ENCODE measurements at places on chromosomes 1 and 21.

- no peak for DNase-seq
Observed at GRCh38 chr1:64956010-64956640, 10.2 kb downstream of the JAK1 start.

- DNase-seq, result no peak
Observed at GRCh38 chr1:240090014-240090413, 1.7 kb upstream of the FMN2 start.

- DNase-seq, result no peak
Observed at GRCh38 chr1:93816970-93817678, 61.9 kb downstream of the DNTTIP2 start.

- no peak for DNase-seq
Observed at GRCh38 chr1:222653178-222653827, 35.4 kb downstream of the MIA3 start.

DNA sequence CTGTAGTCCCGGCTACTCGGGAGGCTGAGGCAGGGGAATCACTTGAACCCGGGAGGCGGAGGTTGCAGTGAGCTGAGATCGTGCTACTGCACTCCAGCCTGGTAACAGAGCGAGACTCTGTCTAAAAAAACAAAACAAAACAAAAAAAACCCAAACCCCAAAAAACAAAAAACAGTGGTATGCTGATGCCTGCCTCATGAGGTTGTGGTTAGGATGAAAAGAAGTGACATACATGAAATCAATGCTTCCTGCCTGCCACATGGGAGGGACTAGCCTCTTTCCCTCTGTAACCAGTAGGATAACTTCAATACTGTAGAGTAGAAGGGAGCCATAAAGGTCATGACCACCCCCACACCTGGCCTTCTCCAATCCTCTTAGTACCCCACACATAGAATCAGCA lies 55.2 kb downstream of the TENT5C start:
- DNase-seq, result no peak

DNA sequence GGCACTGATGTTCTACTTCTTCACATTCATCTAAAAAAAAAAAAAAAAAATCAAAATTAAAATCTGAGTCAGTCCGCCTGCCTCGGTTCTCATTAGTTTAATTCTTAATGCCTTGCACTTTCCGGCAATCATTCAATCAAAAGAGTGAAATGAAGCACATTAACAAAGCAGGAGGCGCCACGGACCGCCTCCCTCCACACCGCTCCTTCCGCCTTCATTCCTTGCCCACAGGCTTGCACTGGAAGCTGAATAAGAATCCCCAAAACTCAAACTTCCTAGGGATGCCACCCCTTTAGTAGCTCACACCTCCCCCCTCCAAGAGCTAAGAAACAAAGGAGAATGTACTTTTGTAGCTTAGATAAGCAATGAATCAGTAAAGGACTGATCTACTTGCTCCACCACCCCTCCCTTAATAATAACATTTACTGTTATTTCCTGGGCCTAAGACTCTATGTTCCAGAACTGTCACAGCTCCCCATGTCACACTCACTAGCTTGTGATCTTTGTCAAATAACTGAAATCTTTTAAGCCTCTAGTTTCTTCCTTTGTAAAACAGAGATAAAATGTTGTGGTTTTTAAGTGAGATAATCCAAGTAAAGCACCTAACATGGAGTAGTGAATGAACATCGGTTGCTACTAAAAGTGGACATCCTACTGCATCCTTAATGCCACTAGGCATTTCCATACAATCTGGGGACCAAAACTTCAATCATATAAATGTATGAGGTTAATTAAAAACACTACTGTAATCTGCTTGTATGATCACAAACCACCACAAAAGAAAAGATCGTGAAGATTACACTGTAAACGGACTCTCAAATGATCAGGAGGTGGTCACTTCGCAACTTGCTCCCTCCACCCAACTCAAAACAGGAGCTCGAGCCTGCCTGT lies 27.4 kb downstream of the LGALS8 start:
- DNase-seq, result no peak

- no peak for DNase-seq
Observed at GRCh38 chr1:221923929-221924598, 182.2 kb upstream of the DUSP10 start.

- no peak for DNase-seq
Observed at GRCh38 chr1:206526064-206526911, 19.0 kb downstream of the RASSF5 start.

- no peak for DNase-seq
Observed at GRCh38 chr1:174775621-174776020, 224.1 kb upstream of the CACYBP start.

DNA sequence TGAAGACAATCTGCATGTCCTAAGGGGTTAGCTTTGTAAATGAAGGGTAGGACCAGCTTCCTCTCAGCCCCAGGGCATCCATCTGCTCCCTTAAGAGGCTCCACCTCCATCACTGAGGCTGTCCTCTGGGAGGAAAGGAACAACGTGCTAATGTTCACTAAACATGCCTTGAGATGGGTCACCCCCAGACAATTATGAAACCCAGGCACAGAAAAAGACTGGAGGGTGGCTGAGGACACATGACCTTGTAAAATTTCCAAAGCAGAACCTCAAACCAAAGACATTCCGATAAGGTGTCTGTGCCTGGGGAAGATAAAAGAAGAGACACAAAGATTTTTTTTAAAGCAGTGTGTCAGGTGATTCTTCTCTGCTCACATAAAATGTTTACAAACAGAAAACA lies 37.6 kb upstream of the ZNF124 start:
- DNase-seq, result no peak

DNA sequence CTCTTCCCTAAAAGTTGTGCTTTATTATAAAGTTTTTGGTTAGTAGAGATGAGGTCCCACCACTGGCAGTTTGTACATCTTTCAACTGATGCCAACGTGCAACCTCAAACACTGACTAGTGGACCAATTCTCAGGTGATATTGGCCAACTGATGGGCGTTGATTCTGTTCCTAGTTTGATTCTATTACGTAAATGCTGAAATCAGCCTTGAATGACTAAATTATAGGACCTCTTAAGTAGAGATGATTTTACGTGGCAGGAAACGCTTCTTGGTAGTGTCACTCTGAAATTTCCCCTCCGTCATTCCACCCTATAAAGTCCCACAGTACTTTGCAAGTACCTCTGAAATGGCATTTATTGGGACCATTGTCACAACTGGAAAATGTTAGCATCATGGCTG lies 8.8 kb upstream of the FNDC7 start:
- DNase-seq, result no peak

DNA sequence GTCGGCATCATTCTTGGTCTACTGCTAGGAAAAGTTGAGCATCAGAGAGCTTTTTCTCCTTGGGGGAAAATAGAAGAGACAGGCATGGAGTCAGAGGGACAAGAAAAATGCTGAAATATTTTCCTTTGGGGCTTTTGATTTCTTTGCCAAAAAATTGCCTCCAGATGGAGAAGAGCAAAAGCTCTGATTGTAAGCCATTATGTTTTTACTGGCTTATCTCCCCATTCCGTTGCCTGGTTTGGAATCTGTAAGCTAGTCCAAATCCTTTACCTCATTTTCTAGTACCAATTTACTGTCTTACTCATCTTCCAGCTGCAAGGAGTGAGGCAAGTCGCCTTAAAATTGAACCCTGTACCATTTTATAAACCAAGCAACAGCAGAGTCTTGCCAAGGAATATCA lies 23.3 kb upstream of the NBL1 start:
- DNase-seq, result no peak

- DNase-seq, result no peak
Observed at GRCh38 chr1:75243124-75243523, 108.9 kb downstream of the LHX8 start.

- no peak for DNase-seq
Observed at GRCh38 chr1:101645810-101646209, 350.9 kb downstream of the OLFM3 start.

DNA sequence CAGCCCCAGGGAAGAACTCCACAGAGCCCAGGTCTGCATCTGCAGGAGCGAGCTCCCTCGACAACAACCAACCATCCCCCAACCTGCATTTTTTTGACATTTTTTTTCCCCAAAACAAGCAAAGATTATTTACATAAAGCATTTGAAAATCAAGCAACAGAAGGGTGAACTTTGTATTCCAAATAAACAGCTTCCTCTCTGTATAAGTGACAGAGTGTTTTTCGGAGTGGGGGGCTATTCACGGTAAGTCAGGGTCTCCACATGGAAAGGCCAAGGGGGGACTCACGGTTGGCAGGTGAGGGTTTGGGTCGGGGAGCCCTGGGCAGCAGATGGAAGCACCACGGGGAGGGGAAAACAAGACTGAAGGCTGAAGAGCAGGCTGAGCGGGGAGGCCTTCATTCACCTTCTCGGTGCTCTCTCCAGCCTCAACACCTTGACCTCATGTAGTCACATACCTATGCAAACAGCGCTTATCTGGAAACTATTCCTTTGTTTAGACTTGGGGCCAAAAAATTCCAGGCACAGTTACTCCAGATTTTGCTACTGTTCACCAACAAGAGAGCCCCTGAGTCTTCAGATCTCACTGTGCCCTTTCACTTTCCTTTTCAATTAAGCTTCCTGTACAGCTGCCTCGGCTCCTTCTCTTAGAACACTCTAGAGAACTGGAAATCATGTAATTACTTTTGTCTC lies 27.6 kb downstream of the C2CD2 start:
- no peak for DNase-seq

DNA sequence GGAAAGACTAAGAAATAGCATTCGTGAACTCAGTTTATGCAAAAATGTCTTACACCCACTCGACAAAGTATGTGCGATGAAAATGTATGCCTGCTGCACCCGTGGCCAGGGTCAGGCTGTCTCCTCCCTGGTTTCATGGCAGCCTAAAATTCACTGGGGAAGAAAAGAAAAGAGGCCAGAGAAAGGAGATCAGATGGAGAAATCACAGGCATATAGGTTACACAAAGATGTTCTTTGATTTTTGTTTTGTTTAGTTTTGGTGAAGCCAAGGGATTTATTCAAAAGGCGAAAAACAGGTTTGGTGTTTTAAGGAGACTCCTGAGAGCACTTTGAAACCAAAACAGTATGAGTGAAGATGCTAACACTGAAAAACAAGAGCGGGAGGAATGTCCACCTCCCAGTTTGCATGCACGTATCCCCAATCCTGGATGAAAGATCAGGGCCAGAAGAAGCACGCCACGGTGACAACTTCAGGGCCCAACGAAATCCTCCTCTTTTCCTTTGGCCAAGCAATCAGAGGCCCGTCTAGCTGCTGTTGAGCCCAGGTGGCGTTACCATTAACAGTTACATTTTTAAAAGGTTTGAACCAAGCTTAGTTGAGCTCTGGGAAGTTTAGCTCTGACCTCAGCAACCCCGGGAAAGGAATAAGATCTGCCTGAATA lies 992 bp upstream of the SSX2IP start:
- DNase-seq, result no peak

- no peak for DNase-seq
Observed at GRCh38 chr21:16536643-16537434, 807.1 kb downstream of the USP25 start.

- DNase-seq, result peak; percentile 2
Observed at GRCh38 chr1:84301004-84301784, at the start of gene SAMD13. Gene SAMD13 (plus strand): TSS chr1:84301708. CDS start chr1:84303235, 1,527 bp downstream.

DNA sequence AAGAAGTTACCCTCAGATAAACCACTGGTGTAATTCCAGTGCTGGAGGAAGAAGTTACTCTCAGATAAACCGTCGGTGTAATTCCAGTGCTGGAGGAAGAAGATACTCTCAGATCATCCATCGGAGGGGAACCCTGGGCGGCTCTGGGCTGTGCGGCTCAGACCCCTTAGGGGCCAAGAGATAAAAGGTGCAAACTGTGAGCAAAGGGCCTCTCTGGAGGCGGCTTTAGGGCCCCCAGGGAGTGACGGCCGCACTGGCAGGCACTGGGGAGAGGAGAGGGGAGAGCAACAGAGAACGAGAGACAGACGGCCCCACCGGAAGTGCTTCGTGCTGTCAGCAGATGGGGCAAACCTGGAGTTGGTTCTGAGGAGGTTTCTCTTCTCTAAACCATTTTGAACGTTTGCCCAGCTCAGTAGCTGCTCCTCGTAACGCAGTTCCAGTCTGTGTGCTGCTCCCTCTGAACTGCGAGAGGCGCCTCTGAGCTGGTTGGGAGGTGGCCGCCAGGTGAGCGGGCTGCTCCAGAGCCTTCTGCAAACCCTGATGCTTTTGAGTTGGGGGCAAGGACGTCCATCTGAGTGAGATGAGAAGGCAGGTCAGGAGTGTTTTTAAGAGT lies 62.6 kb upstream of the COL6A1 start:
- DNase-seq, result no peak

DNA sequence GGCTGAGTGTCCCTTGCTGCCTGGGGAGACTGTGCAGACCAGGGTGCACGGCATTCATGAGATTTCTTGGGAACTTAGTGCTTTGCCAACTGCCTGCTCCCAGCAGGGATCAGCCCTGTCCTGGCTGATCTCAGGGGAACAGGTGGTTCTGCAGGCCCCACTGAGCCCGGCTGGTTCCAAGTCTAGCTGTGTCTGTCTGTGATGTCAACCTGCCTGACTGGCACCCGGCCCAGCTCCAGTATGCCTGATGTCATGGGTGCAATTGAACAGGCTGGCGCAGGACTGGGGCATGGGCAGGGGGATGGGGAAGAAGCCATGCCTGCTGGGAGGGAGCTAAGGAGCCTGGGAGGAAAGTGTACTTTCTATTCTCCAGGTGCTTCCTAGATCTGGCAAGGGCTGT lies 227.1 kb downstream of the GRIK3 start:
- DNase-seq, result no peak

- DNase-seq, result no peak
Observed at GRCh38 chr1:154433161-154433764, 28.1 kb downstream of the IL6R start.

- no peak for DNase-seq
Observed at GRCh38 chr1:192766009-192766625, 42.7 kb upstream of the RGS2 start.

DNA sequence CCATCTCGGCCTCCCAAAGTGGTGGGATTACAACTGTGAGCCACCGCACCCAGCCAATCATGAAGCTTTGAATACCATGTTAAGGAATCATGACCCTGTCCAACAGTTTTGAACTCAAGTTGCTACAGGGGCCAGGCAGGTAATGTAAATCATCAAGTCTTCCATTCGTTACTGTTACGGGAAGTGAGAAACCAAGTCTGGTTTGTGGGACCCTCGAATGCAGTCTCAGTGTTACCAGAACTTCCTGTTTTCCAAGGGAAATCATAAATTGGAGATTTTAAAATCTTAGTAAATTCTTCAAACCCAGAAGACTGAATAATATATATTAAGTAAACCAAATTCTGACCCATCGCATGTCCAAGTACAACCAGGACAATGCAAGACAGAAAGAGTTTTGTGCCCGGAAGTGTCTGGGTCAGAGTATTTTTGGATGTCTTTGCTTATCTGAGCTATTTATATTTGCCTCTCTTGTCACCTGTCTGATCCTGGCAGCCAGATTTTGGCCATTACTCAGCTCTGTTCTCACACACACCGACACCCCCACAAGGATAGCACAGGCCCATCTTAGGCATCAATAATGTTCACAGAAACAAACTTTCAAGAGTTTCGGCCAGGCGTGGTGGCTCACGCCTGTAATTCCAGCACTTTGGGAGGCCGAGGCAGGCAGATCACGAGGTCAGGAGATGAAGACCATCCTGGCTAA lies 8.8 kb downstream of the ATP5IF1 start:
- DNase-seq, result no peak

DNA sequence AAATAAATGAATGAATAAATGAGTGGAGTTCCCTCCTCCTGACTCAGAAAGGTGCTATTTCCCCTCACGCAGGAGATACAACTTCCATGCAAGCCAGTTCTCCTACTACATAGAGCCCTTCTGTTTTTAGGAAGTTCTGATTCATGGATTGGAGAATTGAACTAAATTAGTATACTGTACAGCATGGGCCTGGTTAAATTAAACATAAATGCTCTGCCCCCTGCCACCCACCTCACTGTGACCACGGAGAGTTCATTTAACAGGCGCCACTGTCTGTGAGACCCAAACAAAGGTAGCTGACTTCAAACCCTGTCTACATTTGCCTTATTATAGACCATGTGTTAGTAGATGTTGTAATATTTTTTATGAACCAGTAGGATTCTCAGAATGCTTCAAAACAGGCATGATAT lies 9.1 kb upstream of the IRF2BP2 start:
- DNase-seq, result no peak
